ENCODE measurements at places on chromosomes 1 and 21.

DNA sequence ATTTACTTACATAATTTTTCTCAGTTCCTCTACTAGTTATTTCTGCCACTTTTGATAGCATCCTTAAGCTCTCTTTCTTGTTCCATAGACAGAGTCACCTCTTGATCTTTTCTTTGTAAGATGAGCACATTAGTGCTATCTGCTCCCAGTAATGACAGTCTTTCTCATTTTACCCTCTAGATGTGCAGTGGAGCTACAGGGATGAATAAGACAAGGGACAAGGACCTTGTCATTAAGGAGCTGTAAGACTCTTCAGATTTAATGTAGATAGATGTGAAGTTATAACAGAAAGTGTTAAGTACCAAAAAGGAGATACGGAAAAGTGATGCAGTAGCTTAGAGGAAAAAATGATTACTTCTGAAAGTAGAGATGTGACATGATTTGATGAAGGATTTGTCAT lies 20.4 kb downstream of the SCP2 start:
- no peak for DNase-seq

GRCh38 chr1:159342761-159343425 lies 40.8 kb downstream of the FCER1A start:
- DNase-seq, result no peak

- no peak for DNase-seq
These were observed 9.5 kb upstream of the CLIC4 start for GRCh38 chr1:24735509-24736375.

GRCh38 chr1:203142124-203142523 lies 14.6 kb downstream of the ADORA1 start:
- DNase-seq, result no peak

DNA sequence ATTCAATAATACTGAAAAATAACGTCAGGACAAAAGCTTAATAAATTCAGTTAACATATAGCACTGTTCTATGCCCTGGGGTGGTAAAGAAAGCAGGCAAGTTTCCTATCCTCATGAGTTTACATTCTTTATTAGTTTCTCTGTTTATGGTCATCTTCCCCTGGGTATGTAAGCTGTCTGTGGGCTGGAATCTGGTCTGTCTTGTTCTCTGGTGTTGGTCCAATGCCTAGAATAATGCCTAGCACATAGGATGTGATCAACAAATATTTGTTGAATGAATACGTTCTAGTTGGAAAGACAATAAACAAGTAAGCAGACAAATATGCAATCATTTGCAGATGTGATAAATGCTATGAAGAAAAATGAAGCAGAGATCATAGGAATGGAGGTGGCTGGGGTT lies 7.2 kb upstream of the IGSF3 start:
- no peak for DNase-seq

GRCh38 chr1:218521414-218522169 lies 176.5 kb downstream of the TGFB2 start:
- no peak for DNase-seq

DNA sequence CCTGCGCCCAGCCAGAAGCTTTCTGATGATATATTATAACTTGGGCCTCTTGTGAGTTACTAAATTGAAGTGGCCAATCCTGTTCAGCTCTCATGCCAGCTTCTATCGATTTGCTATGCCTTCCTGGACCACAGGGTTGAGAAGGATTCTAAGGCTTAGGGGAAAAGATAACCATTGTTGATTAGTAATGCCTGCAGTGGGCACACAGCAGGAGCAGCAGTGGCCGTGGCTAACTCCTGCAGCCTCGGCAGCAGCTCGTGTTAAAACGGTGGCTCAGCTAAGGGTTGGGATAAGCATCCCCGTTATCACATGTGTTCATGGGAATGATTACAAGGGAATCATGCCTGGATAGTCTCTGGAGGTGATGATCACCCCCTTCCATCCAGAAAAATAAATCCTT lies 20.5 kb upstream of the KCNE2 start:
- no peak for DNase-seq

- DNase-seq, result no peak
These were observed 35.3 kb upstream of the CLIC4 start for GRCh38 chr1:24709791-24710441.

GRCh38 chr1:201859424-201859823 lies 29.3 kb upstream of the SHISA4 start:
- DNase-seq, result no peak

DNA sequence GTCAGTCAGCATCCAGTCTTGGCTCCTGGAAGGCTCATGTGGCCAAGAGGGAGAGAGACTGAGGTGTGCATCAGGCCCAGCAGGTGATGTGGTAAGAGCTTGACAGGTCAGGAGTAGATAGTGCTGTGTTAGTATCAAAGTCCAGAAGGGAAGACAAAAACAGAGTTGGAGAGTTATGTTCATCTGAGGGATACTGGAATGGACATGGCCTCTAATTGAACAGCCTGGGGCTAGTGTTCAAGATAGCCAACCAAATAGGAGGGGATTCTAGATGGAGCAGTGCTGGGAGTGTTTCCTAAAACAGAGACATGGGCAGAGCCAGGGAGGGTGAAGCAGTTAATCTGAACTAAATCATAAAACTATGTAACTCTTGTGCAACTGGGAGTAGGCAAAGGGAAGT lies 120.7 kb upstream of the MARK1 start:
- DNase-seq, result no peak

GRCh38 chr1:203362720-203363025 lies 11.8 kb upstream of the FMOD start:
- no peak for DNase-seq

DNA sequence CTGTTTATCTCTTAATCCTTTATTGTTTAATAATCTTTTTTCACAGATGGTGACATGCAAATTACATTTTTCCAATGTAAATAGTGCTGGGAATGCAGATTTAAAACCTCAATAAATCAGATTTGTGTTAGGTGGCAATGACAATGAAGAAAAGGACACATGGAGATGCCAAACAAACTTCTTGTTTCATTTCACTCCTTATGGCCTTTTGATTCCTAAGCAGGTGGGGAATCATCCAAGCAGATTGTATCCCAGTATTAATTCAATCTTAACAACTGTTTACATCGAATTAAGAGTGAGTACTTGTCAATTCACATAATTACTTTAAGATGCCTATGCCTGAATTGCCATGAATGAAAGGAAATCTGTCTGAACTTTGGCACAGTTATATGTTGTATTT lies 98.9 kb upstream of the RGS18 start:
- DNase-seq, result no peak

- no peak for DNase-seq
These were observed 47.6 kb upstream of the GPR153 start for GRCh38 chr1:6308449-6308848.

Data from fibroblast of skin of left biceps (primary cell).